ENCODE measurements at places on chromosomes 2 and 18.
A peak's percentile ranks its signal among the peaks of the same experiment; 100 is the strongest.

DNA sequence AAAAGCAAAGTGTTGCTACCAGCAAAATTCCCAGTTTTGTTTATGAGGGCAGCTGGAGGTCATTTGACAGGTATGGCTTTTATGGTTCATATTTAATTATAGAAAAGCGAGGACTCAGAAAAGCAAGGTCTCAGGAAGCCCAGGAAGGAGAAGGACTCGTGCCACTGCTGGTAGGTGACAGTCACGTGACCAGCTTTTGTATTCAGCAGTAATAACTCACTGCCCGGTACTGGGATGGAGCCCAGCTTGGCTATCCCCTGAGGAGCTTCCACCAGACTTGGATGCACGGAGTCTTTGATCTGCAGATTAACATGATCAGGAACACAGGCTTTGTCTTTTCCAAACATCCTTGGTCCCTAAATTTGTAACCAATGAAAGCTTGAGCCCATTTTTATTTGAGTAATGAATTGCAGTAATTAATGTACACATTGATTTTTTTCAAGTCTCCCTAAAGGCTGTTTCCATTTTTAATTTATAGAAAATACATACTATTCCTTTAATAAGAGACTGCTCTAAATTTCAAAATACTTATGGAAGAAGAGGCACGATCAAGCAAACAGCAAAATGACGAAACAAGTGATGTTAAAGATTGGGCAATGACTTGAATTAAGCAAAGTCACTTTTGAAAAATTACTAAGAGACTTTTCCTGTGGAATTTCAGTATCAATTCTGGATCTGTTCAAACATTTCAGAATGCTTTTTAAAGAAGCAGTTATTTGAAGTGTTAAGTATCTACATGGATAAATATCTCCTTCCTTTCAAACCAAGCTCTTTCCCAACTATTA is 251.7 kb upstream of the HNRNPA3 start:
- no peak for DNase-seq

DNA sequence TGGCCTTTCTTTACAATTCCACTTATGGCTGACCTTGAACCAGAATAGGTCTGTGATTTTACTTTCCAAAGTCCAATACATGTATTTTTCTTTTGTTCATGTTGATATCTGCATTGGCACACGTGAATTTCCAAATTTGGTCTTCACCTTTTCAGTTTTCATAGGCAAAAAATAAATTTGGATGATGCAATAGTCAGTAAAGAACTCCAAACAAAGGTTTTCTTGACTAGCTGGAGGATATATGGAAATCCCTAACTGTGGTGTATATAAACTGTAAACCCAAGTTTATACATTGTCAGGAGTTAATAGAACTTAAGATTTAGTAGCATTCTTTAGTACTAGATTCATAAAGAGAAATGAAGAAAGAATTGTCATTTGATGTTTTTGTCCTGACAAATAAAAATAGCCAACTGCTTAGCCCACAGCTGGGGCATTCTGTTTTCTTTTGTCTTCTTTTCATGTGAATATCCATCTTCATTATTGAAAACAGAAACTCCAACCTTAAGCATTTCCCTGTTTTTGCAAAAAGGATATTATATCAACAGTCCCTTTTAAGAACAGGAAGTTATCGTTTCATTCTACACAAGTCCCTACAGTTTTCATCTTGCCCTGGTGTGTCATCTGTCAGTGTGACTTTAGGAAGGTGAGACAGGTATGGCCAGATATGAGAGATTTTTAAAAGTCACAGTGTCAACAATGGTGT is 132.9 kb downstream of the BCL2 start:
- no peak for DNase-seq

- DNase-seq, result no peak
These were observed 166.7 kb downstream of the MCFD2 start for GRCh38 chr2:46748735-46749531.

DNA sequence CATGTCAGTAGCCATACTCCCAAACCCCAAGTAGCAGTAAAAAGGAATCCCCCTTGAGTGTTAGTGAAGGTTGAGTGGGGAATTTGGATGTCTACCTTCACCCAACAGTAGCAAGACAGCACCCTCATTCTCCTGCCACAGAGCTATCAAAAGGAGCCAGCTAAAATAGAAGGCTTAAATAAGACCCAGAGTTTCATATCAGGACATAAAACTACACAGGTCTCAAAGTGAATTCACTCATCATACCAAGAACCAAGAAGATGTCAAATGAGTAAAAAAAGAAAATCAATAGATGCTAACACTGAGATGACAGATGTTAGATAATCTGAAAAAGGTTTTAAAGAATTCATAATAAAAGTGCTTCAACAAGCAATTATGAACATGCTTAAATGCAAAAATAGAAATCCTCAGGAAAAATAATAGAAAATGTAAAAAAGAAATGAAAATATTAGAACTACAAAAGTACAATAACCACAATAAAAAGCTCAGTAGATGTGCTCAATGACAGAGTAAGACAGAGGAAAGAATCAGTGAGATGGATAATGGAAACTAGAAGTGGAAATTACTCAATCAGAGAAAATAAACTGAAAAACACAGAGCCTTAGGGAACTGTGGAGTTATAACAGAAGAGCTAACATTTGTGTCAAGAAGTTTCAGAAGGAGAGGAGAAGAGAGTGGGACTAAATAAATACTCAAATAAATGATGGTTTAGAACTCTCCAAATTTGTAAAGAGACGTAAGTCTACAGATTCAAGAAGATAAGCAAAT is 90.5 kb downstream of the EDAR start:
- no peak for DNase-seq

- no peak for DNase-seq
These were observed 77.9 kb downstream of the CABLES1 start for GRCh38 chr18:23213200-23213599.

DNA sequence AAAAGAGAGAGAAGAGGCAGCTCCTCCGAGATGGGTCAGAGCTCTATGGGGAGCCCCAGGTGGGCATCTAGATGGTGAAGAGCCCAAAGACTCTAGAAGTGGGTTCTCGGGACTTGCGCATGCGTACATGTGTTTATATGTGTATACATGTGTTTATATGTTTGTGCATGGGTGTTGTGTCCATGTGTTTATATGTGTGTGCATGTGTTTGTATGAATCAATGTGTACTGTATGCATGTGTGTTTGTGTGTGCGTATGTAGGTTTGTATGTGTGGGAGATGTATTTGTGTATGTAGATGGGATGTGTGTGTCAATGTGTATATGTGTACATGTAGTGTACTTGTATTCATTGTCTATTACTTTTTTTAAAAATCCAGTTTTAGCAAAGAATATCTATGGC is 25.6 kb downstream of the DNPEP start:
- no peak for DNase-seq

DNA sequence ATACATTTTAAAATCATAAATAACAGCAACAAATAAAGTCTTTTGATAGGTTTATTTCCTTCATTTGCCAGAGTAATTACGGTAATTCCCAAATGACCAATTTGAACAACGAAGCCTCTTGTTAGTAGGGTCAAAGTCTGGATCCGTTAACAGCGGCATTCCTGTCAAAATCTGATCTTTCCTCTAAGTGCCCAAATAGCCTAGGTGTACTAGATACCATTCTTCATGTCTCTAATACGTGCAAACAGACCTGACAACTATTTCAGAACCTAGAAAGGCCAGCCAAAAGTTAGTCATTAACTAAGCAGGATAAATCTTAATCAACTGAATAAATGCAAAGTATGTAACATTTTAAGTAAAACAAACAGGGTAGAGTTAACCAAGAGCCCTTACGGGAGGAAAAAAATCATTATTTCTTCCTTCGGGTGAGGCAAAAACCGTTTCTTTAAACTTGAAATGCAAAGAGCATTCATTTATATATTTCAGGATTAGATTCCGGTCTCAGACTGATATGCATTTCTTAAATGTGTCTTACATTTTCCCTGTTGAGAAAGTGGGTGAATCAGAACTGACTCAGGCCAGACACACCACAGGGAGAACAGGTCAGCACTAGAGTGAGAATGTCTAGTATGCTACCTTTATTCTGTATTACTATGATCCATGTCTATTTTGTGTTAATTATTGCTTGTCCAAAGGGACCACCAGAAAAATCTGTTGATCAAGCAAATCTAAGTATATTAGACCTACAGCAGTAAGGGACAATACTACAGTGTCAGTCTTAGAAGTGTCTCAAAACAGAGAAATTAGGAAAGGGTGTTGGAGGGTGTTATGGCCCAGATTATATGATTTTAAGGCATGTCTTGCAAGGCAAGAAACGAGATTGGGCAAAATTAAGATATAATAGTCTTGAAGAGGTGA is 141.5 kb upstream of the NDUFV2 start:
- no peak for DNase-seq

DNA sequence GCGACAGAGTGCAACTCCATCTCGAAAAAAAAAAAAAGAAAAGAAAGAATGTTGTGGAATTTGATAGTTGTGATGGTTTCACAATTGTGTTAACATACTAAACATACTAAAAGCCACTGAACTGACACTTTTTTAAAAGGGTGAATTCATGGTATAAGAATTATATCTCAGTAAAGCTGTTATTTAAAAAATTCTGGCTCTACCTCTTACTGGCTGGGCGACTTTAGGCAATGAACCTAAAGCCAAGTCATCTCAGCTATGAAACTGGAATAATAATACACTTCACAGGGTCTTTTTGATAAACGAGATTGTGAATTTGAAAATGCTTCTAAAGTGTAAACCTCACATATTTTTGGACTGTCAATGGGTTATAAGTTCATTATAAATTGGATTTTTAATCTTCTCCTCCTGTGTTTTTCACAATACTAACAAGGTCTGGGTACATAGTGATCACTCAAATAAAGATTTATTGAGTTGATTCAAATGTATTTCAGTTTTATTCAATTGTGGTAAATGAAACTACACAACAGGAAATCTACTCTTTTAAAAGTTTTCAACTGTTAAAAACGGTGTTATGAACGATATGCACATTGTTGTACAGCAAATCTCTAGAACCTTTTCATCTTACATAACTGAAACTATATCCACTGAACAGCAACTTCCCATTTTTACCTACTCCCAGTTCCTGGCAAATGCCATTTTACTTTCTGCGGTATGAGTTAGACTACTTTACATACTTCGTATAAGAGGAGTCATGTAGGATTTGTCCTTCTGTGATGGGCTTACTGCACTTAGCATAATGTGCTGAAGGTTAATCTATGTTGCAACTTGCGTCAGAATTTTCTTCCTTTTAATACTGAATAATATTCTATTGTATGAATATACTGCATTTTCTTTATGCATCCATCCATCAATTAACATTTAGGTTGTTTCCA is 43.0 kb upstream of the GTF2A1L start:
- DNase-seq, result no peak

- peak; percentile 62 for DNase-seq
These were observed 7.7 kb upstream of the YWHAQ start for GRCh38 chr2:9638532-9638931.

DNA sequence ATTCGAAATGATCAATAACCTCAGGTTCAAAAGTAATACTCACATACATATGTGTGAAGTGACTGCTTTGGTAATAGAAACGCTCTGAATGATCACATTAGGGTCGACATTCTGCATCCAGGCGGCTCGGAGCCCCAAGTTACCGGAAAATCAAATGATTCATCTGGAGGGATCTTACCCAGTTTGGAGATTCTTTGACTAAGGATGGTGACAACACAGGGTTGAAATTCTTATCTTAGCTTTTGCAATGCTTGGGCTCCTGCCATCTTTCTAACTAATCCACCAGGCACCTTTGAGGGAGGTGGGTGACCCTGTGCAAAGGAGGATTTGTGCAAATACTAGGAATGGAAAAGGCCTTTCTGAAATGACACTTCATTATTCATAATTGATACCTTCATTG is 10.8 kb downstream of the GBX2 start:
- DNase-seq, result no peak

DNA sequence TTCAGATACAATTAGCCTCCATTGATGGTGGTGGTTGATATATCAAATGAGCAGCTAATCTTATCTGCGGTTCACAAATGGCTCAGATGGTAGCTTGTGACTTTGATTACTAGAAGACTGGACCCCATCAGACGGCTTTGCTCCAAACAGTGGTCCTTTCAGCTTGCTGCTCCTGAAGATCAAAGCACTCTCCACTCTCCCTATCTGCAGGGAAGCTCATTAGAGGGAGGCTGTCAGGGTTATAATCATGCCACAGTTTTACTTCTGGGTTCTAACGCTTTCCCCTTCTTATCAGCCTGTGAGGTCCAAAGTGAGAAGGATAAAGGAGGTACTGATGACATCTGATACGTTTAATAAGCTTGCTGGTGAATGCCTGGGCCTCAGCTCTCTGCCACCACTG is 247.1 kb upstream of the NT5C1B start:
- DNase-seq, result no peak

DNA sequence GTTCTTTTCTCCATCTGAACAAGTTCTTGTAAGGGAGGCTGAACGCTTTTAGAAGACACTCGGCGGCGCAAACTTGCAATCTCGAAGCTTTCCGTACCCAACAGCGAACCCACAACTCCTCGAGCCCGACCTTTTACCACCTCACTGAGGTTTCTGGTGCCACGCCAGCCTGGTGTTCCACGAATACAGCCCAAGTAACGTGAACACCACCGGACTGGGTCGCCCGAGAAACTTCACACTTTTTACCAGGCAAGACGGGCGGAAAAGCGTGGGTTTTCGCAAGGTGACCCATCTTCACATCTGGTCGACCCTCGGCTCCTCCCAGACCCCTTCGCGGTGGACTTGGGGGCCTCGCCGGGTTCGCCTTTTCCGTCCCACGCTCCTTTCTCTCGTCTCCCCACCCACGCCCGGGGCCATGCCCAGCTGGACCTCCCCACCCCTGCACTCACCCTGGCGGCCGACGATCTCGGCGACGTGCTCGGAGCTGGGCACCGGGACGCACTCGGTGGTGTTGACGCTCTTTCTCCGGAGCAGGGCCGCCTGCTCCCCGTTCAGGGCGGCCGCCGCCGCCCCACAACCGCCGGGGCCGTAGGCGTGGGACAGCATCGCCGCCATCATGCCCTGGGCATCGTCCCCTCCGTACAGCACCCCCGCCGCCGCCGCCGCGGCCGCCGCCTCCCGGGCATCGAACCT is 1.2 kb downstream of the MEX3C start:
- peak; percentile 50 for DNase-seq

DNA sequence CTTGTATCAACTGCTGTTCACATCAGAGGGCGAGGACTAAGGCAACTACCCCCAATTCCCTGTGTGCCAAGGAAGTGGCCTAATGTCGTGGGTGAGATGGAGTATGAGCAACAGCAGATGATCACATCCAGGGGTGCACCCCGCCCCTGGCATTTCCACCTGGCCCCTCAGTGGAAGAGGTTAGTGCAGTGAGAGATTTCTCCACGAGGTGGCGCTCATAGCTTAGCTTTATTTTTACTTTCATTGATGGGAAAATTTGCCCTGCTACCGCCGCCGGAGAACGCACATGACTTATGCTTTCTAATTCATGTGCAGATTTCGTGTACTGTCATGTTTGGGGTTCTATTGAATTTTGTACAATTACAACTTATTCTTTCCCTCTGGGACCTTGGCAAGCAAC is 470.6 kb upstream of the MEX3C start:
- DNase-seq, result peak; percentile 68

- no peak for DNase-seq
These were observed 199.9 kb upstream of the FN1 start for GRCh38 chr2:215635788-215636139.

GRCh38 chr2:137190411-137191195 is 425.3 kb downstream of the THSD7B start:
- DNase-seq, result no peak

- no peak for DNase-seq
These were observed 555.5 kb upstream of the TNP1 start for GRCh38 chr2:217415316-217415715.

Data from body of pancreas (tissue), 4 donors.